Stimulated activated CD8-positive, alpha-beta memory T cell treated with anti-CD3 and anti-CD28 coated beads, Interleukin-4, amount 100 ng/mL, for 1 hour (primary cell): ENCODE measurements at places on chromosomes 4 and X.

GRCh38 chrX:110442635-110443034 is 84.0 kb downstream of the RTL9 start:
- no peak for DNase-seq

DNA sequence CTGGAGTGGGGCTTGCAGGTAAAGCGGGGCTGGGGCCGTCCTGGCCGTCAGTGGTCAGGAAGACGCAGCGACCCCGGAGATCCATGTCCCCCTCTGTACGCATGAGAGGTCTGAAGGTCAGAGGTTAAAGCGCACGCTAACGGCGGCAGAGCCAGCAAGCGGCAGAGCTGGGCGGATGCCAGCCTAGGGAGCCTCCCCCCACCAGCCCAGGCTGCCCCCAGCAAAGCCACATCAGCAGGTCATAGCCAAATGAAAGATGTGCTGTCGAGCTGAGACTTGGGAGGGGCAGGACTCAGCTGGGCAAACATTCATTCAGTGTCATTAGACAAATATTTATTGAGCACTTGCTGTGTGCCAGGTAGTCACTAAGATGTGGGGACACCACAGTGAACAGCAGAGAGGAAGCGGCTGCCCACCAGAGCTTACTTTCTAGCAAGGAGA is 593 bp upstream of the JAKMIP1 start:
- no peak for DNase-seq

- DNase-seq, result no peak
These were observed 65.9 kb downstream of the NAT8L start for GRCh38 chr4:2125023-2125422.

- DNase-seq, result no peak
These were observed 90.7 kb downstream of the WDFY3 start for GRCh38 chr4:84875636-84876371.

DNA sequence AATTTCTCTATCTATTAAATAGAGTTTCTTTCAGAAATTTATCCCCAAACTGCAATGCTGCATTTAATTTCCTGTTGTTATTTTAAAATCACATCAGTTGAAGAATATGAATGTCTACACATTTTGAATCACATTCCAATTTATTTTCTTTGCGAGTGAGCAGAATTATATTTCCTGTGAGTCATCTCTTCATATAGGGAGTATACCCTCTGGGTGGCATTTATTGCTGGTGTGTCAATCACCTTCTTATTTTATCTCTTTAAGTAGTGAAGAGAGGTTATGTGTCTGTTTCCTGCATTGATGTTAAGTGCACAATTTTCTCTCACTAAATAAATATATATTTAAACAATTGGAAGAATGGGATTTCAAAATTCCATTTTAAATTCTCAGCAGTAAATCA is 511.0 kb upstream of the ATOH1 start:
- DNase-seq, result no peak

DNA sequence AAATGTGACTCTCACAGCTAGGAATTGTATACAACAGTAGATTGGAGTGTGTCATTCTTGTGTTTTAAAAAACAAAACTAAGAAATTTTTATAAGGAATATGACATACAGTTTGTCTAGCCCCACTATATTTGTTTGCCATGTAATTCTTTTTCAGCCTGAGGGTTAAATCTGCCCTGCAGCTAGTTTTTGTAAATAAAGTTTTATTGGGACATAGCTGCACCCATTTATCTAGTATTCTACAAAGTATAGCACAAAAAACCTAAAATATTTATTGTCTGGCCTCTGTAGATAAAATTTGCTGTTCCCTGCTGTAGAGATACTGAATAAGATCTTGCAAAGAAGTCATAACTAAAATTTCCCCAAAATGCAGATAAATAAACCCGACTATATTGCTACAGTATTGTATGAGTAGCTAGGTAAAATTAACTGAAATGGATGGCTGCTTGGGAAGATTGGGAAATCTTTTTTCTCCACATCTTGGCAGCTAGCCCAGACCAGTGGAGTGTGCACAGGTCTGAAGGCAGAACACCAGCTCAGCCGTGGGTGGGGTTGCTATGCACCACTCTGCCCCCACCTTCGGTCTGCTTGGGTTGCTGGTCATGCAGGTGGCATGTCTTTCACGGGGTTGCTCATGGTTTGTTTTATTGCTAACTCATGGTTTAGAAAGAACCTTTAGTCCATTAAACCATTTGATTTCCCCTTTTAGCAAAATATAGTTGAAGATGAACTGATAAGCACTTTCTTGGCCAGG is 127.9 kb downstream of the KLHL8 start:
- DNase-seq, result no peak

DNA sequence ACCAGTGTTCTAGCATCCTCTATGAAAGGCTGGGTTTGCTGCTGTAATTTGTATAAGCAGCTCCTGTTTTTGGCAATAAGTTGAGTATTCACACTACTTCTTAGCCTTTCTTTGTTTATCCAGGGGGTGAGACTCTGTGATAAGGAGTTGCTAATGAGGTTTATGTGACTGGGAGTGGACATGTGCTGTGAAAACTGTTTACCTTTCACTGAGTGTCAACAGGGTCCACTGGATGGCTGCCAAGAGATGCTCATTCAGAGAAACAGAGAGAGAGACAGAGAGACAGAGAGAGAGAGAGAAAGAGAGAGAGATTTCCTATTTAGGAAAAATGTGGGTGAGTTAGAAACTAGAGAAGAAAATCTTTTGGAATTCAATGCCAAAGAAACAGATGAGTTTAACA is 233.9 kb downstream of the CHIC2 start:
- no peak for DNase-seq

DNA sequence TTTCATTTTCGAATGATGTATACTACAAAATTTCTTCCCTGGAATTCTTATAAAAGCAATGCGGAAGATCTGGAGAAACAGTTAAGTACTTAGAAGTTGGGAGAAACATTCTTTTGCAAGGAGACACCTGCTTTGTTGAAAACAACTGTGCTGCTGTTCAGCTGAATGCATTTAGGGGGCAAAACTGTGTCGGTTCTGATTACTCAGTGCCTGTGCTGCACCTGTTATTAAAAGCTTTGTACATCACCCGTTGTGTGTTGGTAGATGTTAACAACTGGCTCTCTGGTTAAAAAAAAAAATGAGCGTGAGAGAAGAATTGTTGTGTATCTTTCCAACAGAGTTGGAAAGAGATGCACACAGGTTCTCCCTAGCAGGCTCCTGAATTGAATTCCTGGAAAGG is 184.1 kb upstream of the HHIP start:
- DNase-seq, result no peak

DNA sequence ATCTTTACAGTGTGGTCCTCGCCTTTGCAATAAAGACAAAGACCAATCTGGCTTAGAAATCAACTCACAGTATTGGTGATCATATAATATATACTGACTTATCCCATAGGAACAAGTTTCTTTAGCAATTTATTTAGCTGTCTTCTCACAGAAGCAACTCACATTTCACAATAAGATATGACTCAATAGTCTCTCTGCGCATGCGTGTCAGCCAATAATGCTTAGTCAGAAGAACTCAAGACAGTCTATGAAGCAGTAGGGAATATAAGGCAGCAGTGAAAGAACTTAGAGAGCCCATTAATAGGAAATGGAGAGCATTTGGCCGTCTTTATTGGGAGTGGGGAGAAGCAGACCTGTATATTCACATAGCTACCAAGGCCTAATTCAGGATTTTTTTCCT is 216.7 kb downstream of the IL13RA2 start:
- DNase-seq, result no peak

DNA sequence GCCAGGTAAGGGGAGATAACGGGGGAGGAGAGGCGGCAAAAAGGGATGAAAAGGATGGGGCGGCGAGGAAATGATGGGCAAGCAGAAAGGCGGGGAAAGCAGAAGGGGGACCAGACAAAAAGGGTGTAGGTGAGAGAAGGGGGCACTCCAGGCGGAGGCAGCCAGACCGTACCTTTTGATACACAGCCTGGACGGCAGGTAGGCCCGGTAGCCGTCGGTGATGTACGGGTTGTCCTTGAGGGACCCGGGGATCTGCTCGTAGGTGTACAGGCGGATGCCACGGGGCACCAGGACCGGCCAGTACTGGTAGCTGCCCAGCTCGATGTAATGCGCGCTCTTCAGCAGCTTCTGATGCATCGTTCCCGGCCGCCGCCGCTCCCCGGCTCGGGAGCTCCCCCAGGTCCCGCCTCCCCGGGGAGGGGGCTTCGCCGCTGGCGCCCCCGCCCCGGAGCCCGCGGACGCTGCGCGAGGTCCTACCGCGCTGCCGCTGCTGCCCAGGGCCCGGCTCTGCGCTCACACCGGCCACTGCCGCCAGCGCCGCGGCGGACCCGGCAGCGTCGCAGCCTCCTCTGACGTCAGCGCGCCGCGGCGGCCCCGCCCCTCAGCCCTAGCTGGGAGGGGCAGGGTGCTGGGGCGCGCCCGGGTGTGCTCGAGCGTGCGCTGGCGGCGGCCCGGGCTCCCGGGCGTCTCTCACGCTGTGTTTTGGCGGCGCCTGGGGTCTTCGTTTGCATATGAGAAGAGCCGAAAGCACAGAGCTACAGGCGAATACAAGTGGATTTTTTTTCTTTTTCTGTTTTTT is at the start of gene PAQR3:
TSS of gene PAQR3 (minus strand) at position 571 of the 799 bp plus-strand sequence. CDS start at position 357, 214 bp downstream.
- peak; percentile 69 for DNase-seq

DNA sequence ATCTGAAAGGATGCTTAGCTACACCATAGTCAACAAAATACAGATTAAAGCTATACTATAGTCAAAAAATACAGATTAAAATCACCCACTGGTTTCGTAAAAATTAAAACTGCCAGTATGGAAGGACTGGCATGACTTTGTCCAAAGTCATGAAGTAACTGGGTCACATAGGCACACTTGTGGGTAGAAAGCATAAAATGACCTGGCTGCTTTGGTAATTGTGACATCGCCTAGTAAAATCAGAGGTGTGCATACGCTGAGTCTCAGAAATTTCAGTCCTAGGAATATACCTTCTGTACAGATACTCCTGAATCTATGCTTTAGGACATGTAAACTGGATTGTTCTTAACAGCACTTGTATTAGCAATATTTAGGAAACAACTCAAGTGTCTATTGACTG is 28.1 kb downstream of the CLNK start:
- DNase-seq, result no peak

DNA sequence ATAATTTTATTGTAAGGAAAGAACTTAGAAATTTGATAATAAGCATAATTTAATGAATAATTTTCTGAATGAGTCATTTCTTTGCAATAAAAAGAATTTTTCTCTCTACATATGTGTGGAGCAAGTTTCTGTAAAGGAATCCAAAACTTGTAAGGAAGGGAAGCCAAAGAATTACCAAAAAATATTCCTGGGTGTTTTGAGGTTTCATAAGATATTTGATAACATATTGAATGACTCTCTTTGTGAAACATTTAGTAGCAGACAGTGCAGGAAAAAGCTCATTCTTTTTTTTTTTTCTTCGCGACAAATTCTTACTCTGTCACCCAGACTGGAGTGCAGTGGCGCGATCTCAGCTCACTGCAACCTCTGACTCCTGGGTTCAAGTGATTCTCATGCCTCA is 469.0 kb upstream of the MAGEB2 start:
- DNase-seq, result no peak

DNA sequence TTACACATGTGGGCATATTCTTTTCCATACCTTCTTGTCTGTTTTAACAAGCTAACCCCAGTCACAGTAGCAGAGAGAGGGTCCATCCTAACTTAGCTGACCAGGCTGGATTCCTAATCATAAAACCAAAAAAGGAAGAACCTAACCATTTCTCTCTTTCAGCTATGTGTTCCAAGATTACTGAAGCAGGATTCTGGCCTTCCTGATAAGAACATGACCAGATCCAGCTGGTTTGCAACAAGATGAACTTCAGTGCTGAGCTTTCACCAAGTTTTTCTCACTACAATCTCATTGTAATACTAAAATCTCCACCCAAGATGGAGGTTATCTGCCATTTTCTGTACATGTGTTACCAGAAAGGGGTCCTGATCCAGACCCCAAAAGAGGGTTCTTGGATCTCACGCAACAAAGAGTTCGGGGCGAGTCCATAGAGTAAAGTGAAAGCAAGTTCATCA is 20.4 kb upstream of the UBA6 start:
- no peak for DNase-seq

DNA sequence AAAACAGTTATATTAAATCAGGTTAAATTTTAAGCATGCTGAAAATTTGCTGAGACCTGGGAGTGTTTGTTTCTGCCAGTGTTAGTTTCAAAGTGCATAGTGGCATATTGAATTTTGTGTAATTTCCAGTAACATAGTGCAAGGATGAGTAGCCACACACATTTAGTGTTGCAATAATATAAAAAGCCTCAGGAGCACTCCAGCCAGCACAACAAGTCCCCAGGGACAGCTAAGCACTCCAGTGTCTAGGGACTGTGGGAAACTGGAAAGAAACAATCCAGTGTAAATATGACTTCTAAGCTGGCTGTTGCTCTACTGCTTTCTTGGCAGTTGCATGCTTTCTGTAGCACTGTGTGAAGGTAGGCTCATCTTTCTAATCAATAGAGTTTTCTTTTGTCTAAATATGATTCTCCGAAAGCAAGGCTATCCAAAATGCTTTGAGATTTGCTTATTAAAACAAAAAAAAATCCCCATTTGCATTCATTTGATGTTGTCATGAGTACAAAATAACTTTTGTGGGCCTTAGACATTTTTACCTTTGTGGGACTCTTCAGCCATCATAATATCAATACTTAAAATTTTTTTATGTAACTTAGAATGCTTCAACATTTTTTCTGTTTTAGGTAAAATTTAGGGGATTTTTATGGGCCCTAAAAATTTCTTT is 24.2 kb upstream of the CXCL2 start:
- DNase-seq, result no peak

- DNase-seq, result no peak
These were observed 22.7 kb downstream of the JAKMIP1 start for GRCh38 chr4:6177587-6178197.

GRCh38 chrX:72735561-72735960 is 21.5 kb upstream of the PHKA1 start:
- no peak for DNase-seq

DNA sequence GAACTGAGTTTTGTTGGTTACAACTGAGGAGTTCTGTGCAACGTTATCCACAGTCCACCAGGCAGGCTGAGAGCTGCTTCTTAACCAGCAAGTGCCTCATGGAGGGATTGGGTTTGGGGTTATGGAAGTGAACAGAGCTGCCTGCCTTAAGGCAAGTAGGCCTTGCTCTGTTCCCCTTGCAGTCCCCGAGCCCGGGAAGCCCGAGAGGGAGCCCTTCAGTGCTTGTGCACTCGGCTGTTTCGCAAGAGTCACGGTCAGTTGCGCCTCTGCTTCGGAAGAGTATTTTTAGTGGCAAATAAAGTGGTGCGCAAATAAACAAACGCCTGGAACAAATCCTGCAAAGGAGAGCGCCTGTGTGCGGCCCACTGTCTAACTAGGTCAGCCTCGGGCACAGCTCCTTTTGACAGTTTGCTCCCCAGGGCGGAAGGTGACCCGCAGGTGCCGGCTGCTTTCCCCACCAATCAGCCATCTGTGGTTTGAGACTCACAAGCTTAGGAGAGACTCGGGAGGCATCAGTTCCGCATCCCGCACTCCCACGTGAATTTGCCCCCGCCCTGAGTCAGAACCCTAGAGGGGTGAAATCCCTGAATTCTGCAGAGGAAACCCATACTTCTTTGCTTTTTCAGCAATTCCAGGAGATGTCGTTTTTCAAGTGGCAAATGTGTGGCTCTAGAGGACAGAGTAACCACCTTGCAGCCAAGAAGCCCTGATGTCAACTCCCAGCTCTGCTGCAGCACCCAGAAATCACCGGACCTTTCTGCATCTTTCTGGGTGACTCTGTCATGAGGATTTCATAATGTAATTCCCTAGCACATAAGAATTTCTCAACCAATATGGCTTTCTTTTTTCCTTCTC is 56.8 kb downstream of the LGI2 start:
- no peak for DNase-seq
